ENCODE measurements at places on chromosomes 1 and 21.

- DNase-seq, result no peak
Measured at GRCh38 chr21:31752967-31753366, 21.0 kb upstream of the SCAF4 start.

DNA sequence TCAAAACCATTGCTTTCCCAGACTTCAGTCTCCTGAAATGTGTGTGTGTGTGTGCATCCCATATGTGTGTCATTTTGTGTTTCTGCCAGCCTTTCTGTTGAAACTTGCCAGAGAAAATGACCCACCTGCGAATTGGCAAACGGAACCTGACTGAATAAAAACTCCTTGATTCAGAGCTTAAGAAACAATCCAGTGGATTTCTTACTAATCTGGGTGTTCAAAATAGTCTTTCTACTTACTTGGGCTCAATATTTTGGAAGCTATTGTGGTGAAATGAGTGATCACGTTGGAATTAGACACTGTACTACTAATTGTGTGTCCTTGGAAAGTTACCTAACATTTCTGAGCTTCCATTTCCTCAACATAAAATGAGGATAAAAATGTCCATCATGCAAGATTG lies 138.9 kb upstream of the ERG start:
- no peak for DNase-seq

DNA sequence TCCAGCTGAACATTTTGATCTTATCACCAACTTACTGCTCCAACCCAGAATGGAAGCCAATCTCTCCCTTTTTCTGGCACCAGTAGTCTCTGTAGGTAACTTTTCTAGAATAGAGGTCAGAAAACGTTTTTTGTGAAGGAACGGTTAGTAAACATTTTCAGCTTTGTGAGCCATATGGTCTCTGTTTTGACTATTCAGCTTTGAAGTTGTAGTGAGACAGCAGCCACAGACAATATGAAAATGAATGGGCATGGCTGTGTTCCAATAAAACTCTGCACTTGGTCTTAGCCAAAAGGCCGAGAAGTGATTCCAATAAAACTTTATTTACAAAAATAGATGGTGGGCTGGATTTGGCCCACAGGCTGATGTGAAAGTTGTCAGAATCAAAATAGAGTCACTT lies 28.9 kb downstream of the MAP10 start:
- DNase-seq, result no peak

DNA sequence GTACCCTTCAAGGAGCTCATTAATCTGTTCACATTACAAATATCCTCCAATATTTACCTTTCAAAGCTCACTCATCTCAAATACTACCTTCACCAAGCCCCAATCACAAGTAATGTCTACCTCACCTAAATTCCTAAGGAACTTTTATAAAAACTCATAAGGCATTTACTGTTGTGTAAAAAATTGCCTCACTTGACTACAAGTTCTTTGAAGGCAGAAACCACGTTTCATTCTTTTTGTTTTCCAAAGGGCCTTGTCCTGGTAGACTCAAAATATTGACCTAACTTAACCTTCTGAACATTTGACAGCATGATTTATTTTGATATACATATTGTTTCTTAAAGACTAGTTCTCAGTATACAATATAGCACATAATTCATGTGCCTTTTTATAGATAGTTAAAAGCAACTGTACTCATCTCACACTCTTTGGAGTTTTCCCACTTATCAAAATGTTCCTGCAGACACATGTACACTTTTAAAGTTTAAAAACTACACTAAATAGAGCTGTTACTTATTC lies 2.5 kb downstream of the USP33 start:
- DNase-seq, result no peak

GRCh38 chr1:112496290-112496689 lies 12.5 kb upstream of the WNT2B start:
- DNase-seq, result no peak

DNA sequence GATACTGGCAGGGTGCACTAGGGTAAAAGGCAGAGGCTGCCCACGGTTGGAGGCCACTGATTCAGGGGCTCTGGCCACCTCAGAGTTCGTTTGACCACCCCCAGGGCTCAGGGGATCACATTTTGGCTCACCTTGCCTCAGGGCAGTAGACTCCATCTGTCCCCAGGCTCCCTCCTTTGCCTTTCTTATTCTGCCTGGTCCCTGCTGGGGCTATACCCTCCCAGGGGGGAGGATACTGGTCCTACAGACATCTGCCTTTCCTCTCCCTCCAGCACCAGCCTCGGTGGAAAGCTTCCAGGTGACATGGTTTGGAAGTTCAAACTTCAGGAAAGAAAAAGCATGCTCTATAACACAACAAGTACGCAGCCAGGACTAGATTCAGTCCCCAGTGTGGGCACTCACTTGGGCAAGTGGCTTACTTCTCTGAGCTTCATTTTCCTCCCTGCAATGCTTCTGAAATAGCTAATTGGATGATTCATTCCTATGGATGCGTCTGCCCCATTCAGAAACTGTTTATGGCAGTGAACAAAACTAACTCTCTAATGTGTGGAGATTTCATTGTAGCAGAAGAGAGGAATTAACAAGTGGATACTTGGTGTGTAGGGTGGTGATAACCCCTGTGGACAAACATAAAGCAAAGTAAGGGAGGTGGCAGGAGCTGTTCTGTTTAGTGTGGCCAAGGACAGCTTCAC lies 154.8 kb downstream of the TRABD2B start:
- no peak for DNase-seq

- DNase-seq, result peak; percentile 22
Measured at GRCh38 chr1:94265906-94266305, 28.5 kb upstream of the ARHGAP29 start.

- DNase-seq, result no peak
Measured at GRCh38 chr1:22398656-22399420, 52.8 kb upstream of the ZBTB40 start.

DNA sequence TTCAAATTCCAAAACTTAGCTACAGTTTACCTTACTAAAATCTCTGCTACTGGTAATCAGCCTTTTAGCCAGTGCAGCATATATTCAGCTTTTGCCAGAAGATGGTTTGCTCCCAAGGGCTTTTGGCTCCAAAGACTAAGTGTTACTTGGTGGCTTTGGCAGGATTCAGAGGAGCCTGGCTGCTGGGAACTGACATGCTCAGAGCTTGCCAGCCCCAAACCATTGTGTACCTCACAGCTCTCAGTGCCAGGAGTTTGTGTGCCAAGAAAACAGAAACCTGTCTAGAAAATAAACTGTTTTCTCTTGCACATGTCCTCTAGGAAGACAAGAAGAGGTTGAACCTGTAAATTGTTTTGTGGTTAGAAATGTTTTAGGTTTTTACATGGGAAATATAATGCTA lies 315.9 kb downstream of the ST6GALNAC3 start:
- no peak for DNase-seq

DNA sequence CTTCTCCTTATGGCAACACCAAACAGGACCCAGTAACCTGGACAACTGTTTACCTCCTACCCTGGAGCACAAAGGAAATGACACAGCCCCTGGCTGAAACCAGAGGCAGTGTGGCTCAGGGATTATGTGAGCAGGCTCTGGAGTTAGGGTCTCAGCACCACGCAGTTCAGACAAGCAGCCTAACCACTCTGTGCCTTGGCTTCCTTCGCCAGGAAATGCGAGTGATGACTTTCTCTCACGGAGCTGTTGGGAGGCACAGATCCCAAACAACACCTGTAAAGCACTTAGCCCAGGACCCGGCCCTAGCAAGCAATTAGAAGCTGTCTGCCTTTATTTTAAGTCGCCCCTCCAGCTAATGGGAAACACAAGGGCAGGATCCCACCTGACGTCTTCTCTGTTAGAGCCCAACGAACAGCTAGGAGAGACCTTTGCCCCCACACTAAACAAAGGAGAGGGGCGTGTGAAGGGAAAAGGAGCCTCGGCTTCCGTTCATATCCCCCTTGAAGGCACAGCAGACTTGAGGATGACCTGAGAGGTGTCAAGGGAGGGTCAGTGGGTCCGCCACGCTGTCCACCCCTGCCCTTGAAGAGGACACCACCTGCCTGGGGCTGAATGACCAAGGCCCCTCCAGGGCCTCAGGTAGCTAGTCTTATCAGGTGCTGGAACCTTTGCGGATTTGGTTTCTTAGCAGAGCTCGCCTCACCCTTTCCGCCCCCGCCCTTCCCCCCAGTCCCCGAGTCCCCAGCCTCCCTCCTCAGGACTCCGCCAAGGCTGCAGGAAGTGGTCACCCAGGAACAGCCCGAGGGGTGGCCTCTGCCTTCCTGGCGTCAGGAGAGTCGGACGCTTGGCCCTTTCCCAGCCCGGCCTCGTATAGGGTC lies 860 bp downstream of the TMEM63A start:
- DNase-seq, result peak; percentile 47

DNA sequence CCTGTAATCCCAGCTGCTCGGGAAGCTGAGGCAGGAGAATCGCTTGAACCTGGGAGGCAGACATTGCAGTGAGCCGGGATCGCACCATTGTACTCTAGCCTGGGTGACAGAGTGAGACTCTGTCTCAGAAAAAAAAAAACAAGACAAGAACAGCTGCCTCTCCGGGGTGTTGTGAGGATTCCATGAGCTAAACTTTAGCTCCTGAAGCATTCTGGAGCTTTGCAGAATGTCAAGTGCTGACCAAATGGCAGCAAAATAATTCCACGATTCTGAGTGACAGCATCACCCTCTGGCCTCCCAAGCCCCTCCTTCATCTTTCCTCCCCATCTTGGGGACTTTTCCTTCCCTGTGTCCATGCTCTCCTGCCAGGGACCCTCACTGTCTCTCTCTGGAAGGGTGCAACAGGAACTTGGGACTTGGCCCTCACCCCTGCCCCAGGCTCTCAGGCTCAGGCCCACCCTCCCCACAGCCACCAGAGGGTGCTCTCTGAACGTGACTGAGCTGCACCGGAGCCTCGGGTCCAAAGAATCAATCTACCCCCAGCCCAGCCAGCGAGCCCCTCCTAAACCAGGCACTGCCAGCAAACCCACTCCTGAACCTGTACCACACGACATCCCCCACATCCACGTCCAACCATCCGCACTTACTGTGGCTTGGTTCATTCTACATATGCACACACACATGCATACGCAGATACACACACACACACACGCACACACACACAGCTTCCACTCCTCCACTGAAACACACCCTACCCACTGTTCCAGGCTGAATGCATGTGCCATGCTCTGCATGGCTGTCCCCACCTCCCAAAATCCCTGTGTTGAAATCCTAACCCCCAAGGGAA lies 45.7 kb downstream of the ACOT7 start:
- DNase-seq, result no peak
